ENCODE measurements at places on chromosomes 4 and X.

DNA sequence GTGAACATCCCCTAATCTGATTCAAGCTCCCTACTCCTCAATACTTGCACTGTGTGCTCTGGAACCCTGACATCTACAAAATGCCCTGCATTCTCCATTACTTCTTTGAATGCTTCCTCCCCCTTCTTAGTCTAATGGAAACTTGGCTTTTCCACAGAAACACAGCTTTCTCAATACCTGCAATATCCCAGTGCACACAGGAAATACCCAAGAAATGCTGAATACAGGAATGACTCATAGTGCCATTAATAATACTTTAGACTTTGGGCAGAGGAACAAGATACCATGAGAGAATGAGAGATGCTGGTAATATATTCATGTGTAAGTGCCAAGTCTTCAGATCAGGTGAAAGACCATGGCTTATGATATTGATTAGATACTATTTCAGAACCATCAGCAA is 5.6 kb downstream of the QRFPR start:
- no peak for DNase-seq

DNA sequence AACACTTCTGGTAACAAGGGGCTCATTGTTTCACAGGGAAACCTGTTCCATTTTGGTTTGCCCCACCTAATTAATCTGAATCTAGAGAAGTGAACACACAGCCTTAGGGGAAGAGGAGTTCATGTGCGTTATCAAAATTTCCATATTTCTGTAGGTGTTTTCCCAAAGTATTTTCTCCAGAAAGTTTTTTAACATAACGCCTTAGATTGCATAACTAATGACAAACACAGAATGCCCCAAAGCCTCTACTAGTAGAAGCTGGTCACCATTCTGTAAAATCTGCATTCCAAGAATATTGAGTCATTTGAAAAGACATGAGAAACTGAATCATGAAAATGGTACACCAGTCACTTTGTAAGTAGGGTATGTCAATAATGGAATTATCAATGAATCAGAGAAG is 41.1 kb downstream of the IL13RA2 start:
- no peak for DNase-seq

DNA sequence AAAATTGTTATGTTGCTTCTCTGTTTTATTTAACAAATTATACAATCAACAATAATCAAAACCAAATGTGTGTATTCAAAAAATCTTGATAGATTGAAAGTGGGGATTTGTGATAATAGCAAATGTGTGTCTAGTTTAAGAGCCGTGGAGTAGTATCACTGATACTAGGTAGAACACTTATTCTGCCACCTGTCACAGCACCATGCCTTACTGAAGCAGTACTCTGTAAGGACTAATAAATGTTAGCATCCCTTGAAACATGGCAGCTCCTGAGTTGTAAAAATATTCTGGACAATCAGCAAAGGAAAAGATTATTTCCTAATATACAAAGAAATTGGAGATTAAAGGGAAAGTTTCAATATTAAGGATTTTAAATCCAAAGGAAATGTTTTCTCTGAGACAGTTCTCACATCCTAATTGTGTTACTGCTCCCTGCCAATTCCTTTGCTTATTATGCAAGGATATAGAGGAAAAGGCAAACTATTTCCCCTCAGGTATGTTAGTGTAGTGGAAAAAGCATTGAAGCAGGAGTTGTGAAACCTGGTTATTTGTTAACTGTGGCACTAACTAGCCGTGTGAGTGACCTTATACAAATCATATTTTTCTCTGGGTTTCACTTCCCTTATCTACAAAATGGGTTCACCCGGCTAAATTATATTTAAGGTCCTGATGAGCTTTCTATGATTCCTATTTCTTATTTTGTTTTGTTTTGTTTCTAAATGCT is 303.1 kb downstream of the ARHGAP24 start:
- no peak for DNase-seq

GRCh38 chr4:121041307-121042090 is 30.8 kb downstream of the NDNF start:
- peak; percentile 6 for DNase-seq

DNA sequence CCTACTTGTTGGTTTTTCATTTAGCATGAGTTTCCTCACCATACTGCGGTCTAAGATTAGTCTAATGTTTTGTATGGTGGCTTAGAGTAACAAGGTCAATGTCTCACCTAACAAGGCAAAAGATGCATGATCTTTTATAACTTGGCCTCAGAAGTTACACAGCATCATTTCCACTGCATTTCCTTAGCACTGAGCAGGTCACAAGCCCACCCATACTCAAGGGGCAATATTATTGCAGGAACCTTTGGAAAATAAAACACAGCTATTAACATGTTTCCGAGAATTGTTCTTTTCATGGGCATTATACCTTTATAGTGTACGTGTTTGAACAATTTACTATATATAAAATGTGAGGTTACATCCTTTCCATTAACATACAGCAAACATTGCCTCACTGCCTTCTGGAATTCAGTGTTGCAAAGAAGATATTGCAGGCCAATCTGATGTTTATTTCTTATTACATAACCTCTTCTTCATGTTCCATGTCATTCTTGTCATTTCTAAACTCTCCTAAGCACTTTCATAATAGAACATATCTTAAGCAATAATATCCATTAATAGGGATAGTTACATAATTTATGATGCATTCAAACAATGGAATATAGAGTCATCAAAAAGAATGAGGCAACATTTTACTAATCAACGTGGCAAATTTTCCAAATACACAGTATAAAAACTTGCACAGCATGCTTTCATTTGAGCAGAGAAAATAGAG is 153.8 kb downstream of the AREG start:
- DNase-seq: no peak

DNA sequence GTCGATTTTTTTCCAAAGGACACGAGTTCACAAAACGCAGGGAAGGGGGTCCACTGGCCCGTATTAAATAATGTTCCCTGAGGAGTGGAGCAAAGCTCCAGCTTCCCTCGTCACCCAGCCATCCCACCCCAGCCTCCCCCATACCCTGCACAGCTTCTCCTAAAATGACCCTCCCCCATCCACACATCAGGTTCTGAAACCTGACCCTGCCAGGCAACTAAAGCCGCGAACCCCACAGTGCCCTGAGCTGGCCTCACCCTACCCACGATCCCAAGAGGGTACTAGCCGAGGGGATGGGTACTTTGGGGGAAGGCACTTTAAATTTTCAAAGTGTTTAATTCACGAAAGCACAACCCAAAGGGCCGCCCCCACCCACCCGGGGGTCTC is 634 bp downstream of the APOO start:
- no peak for DNase-seq

- no peak for DNase-seq
These were observed 6.8 kb downstream of the LHFPL1 start for GRCh38 chrX:112672788-112673560.

- no peak for DNase-seq
These were observed 61.3 kb upstream of the UNC5C start for GRCh38 chr4:95610061-95610569.

GRCh38 chrX:71493111-71493613 is 39.7 kb upstream of the OGT start:
- DNase-seq: no peak

- no peak for DNase-seq
These were observed 1414.7 kb upstream of the TENM3 start for GRCh38 chr4:180828455-180829018.

GRCh38 chr4:30783751-30784150 is 63.6 kb downstream of the PCDH7 start:
- DNase-seq: no peak

DNA sequence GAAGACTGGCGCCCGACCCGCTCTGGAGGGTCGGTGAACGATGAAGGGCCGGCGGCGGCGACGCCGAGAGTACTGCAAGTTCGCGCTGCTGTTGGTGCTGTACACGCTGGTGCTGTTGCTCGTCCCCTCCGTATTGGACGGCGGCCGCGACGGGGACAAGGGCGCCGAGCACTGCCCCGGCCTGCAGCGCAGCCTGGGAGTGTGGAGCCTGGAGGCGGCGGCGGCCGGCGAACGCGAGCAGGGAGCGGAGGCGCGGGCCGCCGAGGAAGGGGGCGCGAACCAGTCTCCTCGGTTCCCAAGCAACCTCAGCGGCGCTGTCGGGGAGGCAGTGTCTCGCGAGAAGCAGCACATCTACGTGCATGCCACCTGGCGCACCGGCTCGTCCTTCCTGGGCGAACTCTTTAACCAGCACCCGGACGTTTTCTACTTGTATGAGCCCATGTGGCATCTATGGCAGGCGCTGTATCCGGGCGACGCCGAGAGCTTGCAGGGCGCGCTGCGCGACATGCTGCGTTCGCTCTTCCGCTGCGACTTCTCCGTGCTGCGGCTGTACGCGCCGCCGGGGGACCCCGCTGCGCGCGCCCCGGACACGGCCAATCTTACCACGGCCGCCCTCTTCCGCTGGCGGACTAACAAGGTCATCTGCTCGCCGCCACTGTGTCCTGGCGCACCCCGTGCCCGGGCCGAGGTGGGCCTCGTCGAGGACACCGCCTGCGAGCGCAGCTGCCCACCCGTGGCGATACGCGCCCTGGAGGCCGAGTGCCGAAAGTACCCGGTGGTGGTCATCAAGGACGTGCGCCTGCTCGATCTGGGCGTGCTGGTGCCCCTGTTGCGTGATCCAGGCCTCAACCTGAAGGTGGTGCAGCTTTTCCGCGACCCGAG is 568 bp downstream of the CHST7 start:
- DNase-seq: no peak

GRCh38 chr4:34220601-34221000 is 2023.7 kb downstream of the ARAP2 start:
- DNase-seq: no peak

DNA sequence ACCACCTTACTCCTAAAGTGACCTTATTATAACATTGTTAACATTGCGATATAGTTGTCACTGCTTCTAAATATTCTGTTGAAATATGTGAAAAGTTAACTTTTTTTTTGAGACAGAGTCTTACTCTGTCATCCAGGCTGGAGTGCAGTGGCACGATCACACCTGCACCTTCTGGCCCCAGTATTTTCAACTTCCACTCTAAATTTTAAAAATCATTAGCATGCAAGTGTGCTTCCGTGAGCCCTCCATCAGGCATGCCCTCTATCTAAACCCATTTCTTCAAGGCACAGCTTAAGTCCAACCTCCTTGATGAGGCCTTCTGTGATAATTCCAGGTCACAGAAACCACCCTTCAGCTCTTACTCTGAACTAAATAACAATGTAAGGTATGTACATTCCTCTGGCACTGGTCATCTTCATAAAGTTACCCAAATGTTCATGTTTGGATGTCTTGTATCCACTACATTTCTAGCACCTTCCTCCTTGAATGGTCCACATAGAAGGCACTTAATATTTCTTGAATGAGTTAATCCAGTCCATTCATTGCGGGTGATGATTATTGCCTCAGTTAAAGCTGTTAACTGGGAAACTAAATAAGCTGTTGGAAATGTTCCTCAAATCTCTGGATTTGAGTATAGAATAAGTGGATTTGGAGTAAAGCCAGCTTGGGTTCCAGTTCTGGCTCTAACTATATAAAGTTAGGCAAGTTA is 38.6 kb upstream of the TMEM131L start:
- DNase-seq: no peak

DNA sequence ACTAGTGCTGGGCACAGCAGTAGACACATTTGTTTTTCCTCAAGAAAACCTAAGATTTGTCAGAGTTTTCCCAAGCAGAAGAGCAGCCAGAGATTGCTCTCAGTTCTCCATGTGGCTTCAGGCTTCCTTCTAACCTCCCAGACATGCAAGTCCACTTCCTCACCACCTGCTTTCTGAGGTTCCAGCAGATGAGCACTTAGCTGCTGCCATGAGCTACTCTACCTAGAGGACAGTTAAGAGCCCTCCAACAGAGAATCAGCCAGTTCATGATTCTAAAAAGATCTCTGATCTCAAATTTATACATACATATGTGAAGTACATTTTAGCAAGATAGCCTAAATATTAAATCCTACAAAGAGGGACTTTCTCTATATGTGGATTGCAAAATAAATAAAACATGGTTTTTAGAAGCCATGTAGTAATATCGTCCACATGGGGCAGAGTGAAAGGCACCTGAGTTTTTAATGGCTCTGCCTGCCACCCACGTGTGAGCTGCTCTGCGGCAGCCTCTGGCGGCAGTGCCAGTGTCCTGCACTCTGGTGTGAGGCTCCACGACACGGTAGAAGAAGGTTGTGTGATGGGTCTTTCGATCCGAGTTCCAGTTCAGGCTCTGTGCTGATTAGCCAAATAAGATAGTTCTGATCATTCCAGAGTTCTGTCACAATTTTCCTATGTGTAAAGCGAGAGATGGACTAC is 10.3 kb downstream of the CYP4V2 start:
- DNase-seq: no peak

DNA sequence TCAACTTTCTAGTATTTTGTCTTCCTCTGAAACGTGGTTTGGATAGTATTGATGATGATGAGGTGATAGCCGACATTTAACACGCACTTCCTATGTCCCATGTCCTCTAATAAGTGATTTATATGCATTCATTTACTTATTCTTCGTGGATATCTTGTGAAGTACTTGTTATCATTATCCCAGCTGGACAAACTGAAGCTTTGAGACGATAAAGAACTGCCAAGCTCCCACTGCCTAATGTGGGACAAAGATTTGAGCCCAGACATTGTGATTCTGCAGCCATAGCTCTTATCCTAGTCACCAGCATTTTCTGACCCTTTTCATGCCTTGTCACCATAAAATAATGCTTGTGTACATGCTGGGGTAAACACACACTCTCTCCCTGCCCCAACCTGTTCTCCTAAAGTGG is 92.5 kb downstream of the RAPGEF2 start:
- DNase-seq: no peak

GRCh38 chr4:125191232-125191631 is 123.5 kb upstream of the FAT4 start:
- no peak for DNase-seq

DNA sequence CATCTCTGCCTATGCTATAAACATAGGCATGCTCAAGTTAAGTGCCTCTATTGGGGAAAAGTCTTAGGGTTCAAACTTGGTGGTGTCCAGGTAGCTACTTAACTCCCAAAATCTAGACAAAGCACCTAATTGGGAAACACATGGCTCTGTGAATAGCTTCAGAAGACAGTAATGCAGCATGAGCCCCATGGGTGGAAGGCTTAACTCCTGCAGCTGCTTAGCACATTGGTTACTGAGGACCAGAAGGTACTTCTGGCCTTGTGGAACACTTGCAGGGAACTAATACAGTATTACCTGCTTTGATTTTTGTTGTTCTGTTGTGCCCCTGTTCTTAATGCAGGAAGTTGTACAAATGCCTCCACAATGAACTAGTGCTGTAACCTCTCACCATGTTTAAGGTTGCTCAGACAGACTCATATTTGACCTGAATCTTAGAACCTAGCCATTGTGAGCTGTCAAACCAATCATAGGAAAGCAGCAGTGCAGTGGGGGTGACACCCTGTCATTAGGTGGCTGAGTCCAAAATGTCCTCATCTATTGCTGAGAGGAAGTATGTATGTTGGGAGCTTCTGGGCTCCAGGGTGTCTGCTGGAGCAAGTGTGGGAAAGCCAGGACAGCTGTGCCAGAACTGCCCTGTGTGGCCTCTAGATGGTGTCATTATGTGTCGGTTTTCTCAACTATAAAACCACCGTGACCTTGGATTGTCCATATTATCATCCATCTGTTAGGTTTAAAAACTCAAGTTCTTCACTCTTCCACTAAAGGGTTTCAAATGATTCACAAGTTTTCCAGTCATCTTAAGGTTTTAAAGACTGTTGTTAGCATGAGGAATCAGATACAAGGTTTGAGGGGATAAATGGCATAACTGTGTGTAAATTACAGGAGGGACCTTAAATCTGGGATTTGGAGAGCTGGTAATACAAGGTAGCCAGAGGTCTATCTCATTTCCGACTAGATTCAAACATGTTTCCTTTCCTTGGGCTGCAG is 69.9 kb upstream of the WDR1 start:
- DNase-seq: no peak
